ENCODE measurements at places on chromosomes 7 and 10.

DNA sequence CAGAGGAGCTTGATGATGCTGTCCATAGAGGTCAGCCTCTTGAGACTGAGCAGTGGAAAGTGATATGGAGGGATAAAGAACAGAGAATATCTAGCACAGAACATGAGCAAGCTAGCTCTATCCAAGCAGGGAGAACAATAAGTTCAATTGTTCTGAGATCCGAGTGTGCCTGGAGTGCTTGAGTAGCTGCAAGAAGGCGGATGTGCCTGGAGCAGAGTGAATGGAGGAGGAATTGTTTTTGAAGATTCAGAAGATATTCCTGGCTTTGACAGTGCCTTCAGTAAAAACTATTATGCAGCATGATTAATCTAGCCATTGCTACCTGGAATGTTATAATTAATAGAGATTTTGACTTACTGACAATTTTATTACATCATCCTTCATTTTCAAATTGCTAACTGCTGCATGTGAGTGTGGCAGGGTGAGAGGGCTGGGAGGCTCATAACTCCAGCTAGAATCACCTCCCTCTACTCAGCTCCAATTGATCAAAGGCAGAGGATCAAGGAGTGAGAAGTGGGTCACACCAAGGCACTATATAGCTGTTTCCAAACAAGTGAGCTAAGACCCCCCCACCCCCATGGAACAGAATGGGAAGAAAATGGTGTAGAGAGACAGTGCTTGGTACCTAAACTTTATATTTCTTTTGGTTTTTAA lies 302.8 kb downstream of the ADRA2A start:
- no peak for DNase-seq

- no peak for DNase-seq
These were observed 673.9 kb downstream of the PARD3 start for GRCh38 chr10:34141032-34141680.

DNA sequence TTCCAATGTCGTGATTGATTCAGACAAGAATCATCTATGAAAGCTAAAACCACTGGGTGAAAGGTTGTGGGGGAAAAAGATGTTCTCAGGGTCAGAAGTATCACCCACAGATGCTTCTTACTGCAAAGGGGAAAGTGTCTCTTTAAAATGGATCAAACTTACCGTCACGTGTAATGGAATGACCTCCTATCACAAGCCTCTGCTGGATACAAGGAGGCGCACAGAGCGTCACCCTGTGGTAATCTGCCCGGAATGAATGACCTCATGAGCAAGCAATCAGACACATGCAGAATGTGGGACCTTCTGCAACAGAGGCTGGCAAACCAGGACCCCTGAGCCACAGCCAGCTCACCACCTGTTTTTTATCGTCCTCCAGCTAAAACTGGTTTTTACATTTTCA lies 33.0 kb downstream of the WIPF3 start:
- no peak for DNase-seq

DNA sequence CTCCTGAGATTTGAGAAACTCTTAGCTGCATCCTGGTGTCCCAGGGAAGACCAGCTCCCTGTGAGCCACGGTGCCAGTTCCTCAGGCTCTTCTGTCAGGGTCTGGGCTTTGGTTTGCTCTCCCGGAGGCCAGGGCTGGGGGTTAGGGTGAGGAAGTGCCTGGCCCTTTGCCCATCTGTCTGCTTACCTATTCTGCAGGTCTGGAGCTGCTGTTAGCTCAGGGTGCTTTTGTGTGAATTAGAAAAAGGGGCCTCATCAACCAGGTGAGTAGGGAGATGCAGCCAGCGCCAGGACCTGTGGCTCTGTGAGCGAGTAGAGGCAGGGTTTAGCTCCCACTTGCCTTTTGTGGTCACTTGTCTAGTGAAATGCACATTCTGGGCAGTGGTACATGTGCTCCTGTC lies 109.4 kb downstream of the DOCK1 start:
- no peak for DNase-seq

- DNase-seq, result no peak
These were observed 199.0 kb downstream of the GPR37 start for GRCh38 chr7:124566583-124566982.

DNA sequence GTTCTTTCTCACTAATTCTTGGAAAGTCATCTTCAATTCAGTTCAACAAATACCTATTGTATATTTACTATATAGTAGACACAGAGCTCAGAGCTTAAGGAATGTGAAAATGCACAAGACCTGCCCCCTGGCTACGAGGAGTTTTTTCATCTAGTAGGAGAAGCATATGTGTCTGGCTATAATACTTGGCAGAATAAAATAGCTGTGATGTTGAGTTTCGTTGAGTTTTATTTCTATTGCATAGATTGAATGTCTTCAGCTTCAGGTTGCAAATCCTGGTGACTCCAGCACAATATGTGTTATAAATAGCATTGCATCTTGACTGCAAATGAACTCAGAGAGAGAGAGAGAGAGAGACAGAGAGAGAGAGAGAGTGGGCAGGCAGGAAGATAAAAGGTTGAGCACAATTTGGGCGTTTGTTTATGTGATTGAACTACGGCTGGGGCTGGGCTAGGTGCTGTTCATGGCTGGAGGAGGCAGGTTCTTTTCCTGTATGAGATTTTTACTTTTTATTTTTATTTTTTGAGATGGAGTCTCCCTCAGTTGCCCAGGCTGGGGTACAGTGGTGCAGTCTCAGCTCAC lies 229.6 kb downstream of the GALNT17 start:
- no peak for DNase-seq

- peak; percentile 12 for DNase-seq
These were observed 127.8 kb upstream of the ZNF746 start for GRCh38 chr7:149625340-149625946.

DNA sequence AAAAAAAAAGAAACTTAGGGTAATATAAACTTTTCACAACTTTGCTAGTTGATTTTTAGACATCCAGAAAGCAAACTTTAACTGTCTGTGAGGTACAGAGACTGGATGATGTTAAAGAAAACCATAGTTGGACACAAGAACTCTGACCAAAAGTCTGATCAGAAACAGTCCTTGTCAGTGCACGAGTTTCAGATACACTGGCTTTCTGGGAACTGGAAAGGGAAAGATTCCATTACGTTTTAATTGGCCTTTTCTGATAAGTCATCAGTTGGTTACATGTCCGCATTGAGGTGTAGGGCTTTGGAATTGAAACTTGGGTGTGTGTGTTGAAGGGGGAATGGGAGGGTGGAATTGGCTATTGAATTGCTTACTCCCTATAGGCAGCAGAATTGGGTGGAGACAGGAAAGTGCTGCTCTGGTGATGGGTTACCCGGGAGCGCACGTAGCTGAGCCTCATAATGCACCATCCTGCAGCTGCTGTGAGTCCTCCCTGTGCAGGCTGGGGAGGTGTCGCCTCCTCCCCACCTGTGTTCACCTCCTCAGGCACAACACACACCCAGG lies 59.9 kb downstream of the DAGLB start:
- no peak for DNase-seq
